ENCODE measurements at places on chromosomes 6 and 20.

DNA sequence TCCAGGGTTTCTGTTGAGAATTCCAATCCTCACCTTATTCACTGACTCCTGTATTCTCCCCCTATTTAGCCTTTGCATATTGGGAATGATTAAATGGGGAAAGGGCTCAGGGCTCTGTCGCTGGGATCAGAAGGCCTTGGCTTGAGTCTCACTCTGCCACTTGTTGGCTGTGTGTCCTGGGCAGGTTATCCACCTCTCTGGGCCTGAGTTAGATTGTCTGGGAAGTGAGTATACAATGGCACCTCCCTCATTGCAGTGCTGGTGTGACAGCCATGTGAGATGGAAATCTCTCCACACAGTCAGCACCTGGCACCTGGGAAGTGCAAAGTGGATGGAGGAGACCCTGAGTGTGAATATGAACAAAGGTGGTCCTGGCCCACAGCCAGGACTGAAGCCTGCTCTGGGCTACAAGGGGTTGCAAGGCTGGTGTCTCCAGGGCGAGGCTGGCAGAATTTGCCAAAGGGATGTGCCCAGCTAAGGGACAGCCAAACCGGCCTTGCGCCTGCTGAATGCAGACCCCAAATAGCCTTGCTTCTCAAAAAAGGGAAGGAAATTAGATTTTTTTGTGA is 200.0 kb upstream of the PMEPA1 start:
- no peak for DNase-seq

GRCh38 chr20:17621229-17621968 is 51.5 kb downstream of the DSTN start:
- DNase-seq = no peak

- no peak for DNase-seq
Observed at GRCh38 chr6:26275663-26276062, 89.3 kb upstream of the BTN3A2 start.

DNA sequence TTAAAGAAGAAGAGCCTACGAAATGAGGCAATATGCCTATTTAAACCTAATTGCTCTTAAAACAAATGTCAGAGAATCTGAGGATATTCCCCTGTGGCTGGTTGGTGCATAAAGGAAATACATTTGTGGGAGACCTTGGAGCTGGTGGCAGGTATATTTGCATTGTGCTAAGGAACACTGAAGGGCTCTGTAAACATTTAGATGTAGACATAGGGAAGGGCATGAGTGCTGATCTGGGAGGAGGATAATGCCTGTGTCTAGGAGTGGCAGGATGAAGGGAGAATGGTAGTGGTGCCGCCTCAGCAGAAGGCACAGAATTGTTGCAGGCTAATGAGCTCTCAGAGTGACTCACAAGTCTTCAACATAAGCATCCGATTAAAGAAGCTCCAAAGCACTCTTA is 85.8 kb downstream of the CD164 start:
- DNase-seq = no peak

- DNase-seq = no peak
Observed at GRCh38 chr6:91132461-91132860, 545.6 kb upstream of the MAP3K7 start.

GRCh38 chr6:84836366-84836765 is 72.0 kb upstream of the TBX18 start:
- DNase-seq = no peak

Data from kidney (tissue), 22 donors.